ENCODE measurements at places on chromosomes 13 and 19.

DNA sequence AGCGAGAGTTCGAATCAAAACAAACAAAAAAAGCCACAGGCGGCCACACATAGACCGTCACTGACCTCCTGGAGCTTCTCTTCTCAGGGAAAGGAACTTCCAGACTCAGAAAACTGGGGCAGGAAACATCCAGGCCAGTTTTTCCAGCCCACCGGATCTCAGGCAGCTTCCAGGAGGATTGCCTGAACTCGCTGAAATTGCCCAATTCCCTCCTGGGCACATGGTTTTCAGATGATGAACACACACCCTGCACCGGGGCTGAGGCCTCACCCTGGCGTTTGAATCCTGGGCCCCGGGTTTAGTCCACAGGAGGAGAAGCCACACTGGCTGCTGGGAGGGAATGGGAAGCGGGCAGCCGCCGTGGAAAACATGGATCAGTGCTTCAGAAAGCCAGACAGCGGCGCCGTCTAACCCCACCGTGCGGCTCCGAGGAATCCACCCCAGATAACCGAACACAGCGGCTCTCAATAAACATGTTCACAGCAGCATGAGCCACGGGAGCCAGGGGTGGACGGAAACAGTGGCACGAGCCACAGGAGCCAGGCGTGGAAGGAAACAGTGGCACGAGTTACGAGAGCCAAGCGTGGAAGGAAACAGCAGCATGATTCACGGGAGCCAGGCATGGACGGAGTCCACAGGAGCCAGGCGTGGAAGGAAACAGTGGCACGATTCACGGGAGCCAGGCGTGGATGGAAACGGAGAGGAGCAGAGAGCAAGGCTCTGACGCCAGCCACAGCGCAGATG is 18.2 kb upstream of the PTBP1 start:
- no peak for DNase-seq

DNA sequence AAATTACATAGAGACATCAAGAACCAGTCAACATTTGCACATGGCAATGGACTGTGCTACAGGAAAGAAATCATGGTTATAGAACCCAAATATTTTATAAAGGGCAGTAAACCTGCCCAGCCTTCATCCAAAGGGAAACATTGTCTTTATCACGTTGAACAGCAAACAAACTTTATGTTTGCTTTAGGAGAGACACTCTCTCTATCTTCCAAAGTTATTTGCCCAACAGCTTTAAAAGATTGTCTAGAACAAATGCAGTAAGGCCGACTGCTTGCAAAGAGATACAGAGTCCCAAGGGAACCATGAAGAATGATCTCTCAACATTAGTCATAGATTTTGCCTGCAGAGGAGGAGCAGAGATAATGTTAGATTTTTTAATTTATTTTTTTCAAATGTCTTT is 1323.5 kb upstream of the SLC10A2 start:
- DNase-seq = no peak

DNA sequence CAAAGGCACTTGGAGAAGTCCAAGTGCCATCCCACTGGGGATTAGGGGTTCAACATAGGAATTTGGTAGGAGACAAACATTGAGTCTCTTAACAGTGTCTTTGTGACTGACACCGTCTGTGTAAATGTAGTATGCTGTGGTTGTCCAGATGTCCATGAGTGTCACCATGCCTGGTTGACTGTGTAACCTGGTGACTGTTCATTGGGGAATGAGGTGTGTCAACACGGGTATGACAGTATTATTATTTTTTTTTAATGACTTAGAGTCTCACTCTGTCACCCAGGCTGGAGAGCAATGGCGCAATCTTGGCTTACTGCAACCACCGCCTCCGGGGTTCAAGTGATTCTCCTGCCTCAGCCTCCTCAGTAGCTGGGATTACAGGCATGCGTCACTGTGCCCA is 16.2 kb downstream of the PKN1 start:
- DNase-seq = no peak

DNA sequence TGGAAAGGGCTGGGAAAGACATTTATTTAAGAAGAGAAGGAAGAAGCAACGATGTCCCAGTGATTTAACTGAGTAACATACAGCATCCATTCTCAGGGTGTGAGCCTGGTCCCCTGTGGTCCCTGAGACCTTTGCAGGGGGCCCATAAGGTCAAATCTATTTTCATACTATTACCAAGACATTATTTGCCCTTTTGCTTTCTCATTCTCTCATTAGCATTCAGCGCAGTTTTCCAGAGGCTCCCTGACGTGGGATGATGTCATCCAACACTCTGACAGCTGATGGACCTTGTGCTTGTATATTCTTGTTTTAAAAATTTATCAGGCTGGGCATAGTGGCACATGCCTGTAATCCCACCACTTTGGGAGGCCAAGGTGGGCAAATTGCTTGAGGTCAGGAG is 18.3 kb upstream of the HNRNPUL1 start:
- no peak for DNase-seq

DNA sequence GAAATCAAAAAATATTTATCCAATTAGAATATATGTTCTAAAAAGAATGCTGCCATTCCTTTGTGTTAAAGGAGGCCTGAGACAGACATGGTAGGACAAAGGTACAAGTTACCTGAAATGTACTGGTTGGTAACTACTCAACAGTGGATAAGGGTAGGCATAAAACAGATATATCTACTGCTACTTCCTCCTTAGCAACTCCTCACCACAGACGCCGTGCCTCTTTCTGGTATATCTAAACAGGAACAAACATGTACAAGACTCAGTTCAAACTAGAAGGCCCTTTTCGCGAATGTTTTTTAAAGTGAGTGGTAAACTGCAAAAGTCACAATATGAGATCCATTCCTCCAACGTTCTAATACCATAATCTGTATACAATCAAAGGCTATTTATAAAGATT is 86.9 kb downstream of the TBC1D4 start:
- no peak for DNase-seq

DNA sequence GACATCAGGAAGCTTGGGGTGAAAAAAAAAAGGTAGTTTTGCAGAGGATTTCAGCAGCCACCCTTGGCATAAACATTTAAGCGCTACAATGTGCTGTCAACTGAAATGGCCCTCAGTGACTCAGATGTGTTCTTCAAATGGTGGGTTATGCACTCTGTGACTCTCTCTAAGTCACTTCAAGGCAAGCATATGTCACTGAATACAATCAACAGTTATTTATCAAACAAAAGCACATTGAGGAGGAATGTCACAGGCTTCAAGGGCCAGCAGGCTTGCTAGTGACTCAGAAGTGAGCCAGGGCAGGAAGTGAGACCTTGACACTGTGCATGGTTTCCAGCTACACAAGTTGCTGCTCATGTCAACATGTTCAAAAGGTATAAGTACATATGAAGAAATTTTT is 523.7 kb upstream of the HTR2A start:
- no peak for DNase-seq

- DNase-seq = no peak
Measured at GRCh38 chr13:89610331-89610730, 1737.2 kb upstream of the MIR17HG start.

DNA sequence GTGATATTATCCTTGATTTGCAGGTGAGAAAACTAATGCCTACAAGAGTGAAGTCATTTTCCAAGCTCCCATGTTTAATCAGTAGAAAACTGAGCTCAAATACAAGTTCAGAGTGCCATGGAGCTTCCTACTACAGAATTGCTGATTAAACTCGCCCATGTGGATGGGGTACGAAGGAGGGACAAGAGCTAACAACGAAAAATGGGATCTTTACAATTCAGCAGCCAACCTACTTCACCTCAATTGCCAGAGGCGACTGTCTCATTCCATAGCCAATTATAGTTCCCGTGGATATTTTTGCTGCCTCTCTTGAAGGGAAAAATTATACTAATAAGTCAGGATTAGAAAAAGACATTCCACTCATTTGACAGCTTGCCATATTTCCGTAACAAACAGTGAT is 1155.1 kb downstream of the OLFM4 start:
- DNase-seq = no peak

- no peak for DNase-seq
Measured at GRCh38 chr19:33461256-33462111, 60.1 kb downstream of the PEPD start.

DNA sequence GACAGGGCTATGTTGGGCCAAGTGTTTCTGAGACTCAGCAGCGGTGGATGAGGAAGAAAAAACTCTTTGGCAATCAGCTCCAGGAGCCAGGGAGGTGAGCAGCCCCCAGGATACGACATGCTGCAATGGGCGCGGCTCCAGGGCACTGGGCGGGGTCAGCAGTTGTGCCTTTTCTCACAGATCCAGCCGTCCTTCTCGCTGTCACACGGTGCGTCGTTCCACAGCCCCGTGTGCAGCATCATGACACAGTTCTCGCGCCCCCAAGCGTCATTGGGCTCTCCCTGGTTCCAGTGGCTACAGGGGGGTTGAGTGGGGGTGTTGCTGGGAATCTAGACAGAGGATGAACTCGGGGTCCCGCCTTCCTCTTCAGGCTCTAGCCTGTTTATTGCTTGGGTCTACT is 2.7 kb downstream of the CLEC4G start:
- DNase-seq = no peak

GRCh38 chr13:73055813-73056564 is 2.8 kb upstream of the KLF5 start:
- no peak for DNase-seq

DNA sequence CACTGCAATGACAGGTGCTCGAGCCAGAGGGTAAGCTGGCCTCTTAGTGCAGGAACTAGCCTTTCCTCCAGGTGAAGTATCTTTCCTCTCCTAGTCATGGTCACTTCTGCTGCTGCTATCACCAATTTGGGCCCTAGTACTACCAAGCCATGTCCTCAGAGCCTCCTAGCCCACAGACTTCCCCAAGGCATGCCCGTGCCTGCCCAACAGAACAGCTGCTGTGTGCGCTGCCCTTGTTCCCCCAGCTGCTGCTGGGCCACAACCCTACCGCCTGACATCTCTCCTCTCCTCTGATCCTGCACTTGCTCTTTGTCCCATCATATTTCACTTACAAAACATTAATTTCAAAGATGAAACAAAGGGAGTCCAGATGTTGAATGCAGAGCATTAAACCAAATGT is 168.5 kb upstream of the FREM2 start:
- DNase-seq = no peak

GRCh38 chr13:93045836-93046235 is 180.8 kb upstream of the GPC6 start:
- no peak for DNase-seq

- DNase-seq = no peak
Measured at GRCh38 chr13:30466358-30466714, 600 bp upstream of the HMGB1 start.

- no peak for DNase-seq
Measured at GRCh38 chr13:64305246-64305645, 2889.6 kb upstream of the PCDH20 start.

DNA sequence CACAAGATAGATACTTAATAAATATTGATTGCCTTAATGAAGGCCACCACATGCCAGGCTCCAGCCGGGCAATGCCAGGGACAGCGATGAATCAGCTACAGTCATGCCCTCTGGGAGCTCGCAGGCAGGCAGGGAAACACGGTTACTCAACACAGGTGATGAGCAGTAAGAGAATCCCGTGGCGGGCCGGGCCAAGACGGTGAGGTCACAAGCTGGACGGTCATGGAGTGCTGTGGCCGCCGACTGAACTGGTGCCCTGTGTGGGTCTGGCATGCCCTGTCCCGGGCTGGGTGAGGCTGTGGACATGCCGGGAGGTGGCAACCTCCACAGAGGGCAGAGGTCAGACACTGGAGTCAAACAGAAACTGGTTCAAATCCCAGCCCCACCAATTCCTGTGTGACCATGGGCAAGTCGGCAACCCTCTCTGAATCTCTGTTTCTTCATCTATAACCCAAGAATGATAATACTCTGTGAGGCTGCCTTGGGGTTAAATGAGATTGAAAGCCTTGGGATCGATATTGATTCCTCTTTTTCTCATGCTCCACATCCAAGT is 13.2 kb upstream of the PAK4 start:
- no peak for DNase-seq

GRCh38 chr19:9782338-9782737 is 13.8 kb upstream of the ZNF846 start:
- no peak for DNase-seq

DNA sequence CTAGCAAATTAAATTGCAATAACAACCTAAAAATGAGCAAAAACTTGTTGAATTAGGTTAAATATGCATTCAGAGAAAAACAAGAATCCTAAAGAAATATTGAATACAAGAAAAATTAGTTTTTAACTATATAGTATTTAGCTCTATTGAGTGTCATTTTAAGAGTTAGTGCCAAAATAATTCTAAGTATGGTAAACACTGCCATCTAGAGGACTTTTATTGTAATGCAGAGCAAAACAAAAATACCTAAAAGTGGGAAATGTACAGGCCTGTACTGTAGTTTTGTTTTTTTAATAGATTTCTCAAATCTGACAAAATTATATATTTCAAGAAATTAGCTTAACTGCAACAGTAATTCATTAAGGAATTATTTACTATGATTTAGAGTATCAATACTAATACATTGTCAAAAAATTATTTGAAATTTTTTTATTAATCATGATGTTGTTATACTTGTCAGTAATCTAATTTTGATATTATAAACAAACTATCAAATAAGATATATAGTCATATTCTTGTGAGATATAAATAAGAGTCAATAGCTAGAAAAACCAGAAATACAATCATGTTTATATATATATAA is 8.2 kb upstream of the PCDH9 start:
- DNase-seq = no peak

All from stimulated activated CD4-positive, alpha-beta T cell treated with anti-CD3 and anti-CD28 coated beads, TNF-alpha, amount 100 ng/mL, for 1 hour (primary cell).